Stimulated activated CD8-positive, alpha-beta memory T cell treated with anti-CD3 and anti-CD28 coated beads, Interleukin-7, amount 100 ng/mL, for 1 hour (primary cell): ENCODE measurements at places on chromosomes 3 and 15.

DNA sequence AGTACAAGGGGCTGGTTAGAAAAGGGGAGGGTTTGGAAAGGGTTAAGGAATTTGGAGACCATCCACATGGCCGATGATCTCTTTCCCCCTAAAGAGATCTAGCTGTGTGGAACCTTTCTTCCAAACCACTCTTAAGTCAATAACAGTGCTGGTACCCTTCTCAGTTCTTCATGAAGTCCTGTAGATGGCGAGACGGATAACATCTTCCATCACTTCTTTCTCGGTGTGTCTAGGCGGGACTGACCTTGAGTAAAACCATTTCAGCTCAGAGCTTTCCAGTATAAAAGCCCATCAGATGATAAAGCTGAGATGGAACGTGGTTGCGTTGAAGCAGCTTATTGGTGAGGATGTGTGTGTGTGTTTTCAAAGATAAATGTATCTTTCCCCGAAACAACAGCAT lies 151.5 kb upstream of the BHLHE40 start:
- no peak for DNase-seq

- DNase-seq: no peak
Measured at GRCh38 chr15:36398212-36398611, 181.2 kb upstream of the CDIN1 start.

DNA sequence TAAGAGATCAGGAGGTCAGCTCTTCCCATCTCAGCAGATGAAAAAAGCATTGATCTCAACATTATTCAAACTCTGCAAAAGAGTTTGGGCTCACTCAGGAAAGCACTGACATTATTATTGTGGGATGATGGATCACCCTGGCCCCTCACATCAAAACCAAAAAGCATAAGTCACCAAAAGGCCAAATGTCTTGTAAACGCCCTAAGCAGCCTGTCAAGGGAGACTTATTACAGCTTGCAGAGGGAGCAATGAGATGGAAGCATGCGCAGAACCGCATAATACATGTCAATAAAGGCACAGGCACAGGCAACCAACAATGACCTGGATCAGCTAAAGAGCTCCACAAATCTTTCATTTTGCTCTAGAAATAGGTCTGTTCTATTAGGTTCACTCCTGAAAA lies 4.6 kb downstream of the FSIP1 start:
- DNase-seq: no peak

GRCh38 chr15:39267685-39268084 lies 313.2 kb upstream of the THBS1 start:
- DNase-seq: no peak
